HS-27A (cell line): ENCODE measurements at places on chromosomes 5 and 9.

- DNase-seq: no peak
These were observed 321.7 kb downstream of the SH3GL2 start for GRCh38 chr9:17900606-17901005.

DNA sequence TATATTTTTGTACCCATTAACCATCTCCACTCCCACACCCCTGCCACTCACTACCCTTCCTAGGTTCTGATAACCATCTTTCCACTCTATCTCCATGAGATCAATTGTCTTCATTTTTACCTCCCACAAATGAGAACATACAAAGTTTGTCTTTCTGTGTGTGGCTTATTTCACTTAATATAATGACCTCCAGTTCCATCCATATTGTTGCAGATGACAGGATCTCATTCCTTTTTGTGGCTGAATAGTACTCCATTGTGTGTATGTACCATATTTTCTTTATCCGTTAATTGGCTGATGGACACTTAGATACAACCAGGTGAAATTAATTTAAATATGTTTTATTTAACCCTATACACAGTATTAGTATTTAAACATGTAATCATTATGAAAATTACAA is 552.9 kb downstream of the PDE4D start:
- no peak for DNase-seq

GRCh38 chr9:136098844-136099243 is 3.8 kb upstream of the NACC2 start:
- DNase-seq: no peak

DNA sequence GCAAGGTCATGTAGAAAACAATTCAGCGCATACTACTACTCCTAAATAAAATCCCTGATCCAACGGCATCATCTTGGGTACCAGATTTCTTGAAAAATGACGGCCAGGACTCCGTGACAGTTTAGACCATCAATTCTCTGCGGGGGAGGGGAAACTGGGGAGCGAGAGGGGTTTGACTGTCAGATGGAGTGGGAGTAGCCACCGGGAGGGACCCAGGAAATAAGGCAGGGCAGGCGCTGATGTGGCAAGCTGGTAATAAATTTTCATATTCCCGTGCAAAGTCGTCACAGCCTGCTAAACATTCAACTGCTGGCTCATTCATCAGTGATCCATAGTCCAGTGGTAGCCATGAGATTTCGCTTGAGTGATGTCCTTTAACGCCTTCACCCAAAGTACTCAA is 457 bp upstream of the CDH18 start:
- DNase-seq: no peak

DNA sequence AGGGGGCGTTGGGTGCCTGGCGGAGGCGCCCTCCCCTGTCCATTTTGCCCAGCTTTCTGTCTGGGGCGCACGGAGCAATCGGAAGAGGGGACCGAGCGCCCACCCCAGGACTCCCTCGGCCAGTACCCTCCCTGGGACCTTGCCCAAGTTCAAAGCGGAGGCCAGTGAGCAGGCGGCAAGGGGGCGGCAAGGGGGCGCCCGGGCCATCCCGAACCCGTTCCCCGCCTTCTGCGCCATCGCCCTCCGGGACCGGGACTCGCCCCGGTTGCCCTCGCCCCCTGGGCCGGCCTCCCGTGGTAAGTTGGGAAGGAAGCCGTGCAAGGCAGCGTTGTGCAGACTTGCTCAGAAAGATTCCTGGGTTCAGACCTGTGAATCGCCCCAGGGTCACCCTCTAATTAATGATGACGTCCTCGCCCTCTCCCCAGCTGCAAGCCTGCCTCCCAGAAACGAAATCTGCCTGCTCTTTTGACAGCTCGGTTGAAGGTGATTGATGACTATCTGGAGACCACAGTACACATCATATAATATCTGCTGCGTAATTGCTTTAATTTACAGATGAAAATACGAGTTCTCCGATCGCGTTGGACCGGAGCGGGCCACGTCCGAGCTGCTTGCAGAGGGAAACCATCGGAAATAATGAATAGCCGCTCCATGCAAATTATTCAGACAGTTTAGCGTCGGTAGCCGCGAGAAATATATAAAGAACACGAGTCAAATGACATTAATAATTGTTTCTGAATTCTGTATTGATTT is 1.4 kb upstream of the IRX4 start:
- DNase-seq: no peak

DNA sequence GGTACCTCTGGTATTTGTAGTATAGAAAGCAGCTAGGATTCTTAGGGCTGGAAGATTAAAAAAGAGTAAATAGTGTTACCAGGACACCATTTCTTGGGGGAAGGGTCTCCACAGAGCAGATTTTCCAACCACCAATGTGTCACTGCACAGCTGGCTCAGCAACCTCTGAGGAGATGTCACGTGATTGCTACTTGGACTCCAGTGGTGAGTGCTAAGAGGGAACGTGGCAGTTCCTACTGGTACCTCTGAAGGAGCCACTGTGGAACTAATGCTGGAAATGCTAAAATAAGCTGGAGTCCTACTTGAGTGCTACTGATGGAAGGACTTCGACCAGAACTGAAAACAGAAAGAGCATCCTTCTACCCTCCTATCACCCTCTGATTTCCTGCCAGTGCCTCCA is 36.1 kb upstream of the SPDL1 start:
- no peak for DNase-seq

GRCh38 chr5:136192526-136193321 is at the start of gene SMIM32:
Gene SMIM32, minus strand, starts transcription at chr5:136193162. Its CDS starts 638 bp downstream, at chr5:136192524.
- DNase-seq: no peak

DNA sequence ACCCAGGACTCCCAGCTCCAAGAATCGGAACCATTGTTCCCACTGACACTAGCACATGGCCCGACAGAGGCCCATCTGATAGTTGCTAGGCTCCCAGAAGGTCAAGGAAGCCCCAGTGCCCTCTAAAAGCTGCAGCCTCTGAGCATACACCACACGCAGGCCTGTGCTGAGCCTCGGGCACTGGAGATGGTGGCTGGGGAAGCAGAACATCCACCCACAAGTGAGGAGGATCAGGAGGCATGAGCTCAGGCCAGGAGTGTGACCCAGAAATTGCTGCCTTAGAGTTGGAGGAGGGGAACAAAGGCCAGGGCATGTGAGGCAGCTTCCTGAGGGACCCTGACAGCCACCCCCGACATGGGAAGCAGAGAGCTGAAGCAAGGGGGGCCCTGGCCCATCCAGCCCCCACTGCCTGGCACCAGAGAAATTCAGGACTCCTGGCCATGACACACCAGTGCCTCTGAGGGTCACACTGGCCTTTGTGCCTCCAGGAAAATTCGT is 21.4 kb downstream of the IPPK start:
- no peak for DNase-seq

DNA sequence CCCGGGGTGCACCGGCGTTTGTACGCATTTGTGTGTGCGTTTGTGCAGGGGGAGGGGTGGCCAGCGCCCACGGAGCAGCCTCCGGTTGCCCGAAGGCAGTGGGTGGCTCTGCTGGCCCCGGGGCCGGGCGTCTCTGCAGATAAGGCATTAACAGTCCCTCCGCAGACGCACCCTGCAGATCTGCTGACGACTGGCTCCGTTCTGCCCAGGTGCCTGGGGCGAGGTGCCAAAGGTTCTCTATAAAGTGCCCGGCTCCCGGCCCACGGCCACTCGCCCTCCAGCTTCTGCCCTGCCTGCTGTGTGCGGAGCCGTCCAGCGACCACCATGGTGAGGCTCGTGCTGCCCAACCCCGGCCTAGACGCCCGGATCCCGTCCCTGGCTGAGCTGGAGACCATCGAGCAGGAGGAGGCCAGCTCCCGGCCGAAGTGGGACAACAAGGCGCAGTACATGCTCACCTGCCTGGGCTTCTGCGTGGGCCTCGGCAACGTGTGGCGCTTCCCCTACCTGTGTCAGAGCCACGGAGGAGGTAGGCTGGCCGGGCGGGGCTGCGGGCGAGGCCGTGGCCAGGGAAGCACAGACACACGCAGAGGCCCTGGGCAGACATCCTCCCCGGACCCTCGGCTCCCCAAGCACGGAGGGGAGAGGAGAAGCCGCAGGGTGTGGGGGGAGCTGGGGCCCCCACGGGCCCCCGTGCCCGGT is at the start of gene SLC6A19:
SLC6A19 (plus strand) TSS at position 269 of the 699 bp plus-strand sequence; CDS start at position 325, 56 bp downstream.
- DNase-seq: no peak

- no peak for DNase-seq
These were observed 274.5 kb downstream of the NSG2 start for GRCh38 chr5:174320051-174320450.

DNA sequence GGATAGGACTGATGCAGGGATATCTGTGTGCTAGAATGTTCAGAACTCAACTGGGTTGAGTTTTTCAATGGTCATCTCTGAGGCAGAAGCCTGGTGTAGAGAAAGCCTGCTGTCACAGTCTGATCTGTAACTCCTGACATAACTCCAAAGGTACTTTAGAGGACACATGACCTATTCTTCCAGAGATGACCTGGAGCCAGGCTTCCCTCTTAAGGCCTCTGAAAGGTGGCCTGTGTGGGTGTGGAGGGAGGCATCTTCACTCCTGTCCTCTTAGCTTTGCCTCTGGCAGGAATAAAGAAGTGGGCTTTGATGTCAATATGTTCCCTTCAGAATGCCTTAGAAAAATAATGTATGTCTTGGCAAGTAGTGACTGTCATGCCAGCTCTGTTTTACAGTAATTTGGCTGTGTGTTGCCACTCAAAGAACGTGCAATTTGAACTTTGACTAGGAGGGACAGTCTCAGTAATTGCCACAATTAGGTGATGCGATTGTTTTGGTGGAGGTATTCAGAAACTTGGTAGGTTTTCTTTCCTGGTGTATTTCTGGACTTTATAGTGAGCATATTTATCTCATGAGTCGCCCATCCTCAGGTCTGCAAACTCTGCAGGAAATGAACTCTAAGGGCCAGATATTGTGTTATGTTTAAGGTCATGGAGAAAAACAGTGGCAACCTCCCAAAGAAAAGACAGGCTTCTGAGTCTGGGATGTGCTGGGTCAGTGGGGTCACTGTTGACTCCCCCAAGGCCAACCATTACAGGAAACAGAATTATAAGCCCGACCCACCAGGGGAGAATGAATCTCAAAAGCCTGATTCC is 3.2 kb upstream of the C5orf63 start:
- DNase-seq: no peak

- DNase-seq: no peak
These were observed 15.1 kb downstream of the ROPN1L start for GRCh38 chr5:10456583-10457420.

DNA sequence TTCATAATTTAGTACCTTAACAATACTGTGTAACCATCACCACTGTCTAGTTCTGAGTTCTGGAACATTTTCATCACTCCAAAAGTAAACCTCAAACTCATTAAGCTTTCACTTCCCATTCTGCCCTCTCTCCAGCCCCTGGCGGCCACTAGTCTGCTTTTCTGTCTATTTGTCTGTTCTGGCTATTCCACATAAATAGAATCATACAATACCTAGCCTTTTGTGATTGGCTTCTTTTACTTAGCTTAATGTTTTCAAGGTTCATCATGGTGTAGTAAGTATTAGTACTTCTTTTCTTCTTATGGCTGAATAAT is 138.7 kb downstream of the RAPGEF6 start:
- DNase-seq: no peak

GRCh38 chr5:169801324-169801777 is 164.3 kb downstream of the DOCK2 start:
- DNase-seq: no peak

DNA sequence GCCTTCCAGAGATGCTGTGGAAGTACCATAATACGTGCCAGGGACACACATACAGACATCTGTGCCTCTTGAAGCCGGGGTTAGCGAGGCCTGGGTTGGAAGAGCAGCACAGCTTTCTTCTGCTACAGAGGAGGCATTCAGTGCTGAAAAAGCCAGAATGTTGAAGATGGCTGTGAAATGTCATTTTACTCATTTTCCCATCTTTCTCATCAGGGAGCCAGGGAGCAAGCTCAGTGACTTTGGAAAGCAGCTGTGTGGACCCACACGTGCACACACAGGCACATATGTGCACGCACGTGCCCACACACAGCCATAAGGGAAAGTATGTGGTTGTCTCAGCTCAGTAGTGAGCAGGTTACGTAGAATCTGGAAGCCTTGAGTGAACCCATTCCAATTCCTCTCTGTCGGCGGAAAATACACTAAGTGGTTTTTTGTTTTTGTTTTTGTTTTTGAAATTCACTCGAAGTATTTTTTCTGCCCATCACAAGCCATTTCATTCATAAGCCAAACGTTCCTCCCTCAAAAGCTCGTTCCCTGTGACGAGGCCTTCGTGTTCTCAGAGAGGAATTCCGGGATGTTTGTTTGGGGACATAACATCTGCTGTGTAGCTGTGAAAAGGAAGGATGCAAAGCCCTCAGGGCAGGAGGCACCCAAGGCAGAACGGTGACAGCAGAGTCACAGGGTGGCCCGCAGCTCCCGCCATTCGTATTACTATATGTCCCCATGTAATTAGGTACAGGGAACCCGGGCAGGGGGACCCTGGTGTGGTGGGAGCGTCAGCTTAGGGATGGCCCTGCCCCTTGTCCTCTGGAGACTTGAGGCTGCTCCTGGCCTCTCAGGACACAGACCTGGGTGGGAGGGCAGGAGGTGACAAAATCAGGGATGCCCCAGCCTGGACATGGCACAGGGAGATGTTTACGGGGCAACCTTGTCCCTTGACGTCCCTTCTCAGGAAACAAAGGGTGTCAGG is 29.0 kb upstream of the ANKRD33B start:
- no peak for DNase-seq

GRCh38 chr5:74576941-74577456 is 63.5 kb downstream of the ENC1 start:
- no peak for DNase-seq

DNA sequence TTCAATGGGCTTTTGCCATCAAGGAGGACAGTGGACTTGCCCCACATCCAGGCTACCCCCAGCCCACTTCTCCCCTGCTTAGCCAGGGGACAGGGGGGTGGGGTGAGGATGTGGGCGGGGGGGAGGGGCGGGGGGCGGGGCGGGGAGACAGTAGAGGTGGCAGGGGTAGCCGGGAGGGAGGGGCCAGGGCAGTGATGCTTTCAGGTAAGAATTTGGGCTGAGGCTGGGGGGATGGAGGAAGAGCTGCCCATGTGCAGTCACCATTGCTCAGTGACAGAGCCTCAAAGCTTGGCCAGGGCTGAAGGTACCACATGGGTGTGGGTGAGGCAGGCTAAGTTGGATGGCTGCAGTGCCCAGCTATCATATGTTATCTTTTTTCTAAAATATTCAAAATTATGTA is 40.7 kb upstream of the HNRNPA0 start:
- DNase-seq: no peak

GRCh38 chr9:112200711-112201110 is 25.6 kb upstream of the SUSD1 start:
- no peak for DNase-seq

DNA sequence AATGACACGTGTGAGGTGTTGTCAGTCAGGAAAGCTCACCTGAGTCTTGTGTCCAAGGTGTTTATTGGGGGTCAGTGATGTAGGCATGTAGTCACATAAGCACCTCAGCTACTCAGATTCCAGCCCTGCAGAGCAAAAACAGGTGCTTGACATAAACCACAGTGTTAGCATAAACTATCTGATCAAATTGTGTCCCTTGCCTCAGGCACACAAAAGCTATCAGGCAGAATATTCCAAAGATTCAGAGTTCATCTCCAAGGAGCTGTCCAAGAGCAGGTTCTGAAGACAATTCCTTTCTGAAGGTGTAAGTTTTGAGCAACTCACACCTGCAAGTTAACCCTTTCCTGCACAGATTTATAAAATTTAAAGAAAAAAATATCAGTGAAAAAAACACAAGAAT is 102.2 kb upstream of the ITGA1 start:
- DNase-seq: no peak

GRCh38 chr9:129839324-129840023 is 4.2 kb downstream of the USP20 start:
- DNase-seq: no peak

GRCh38 chr5:128084228-128085167 is 932 bp downstream of the SLC12A2 start:
- DNase-seq: no peak

- no peak for DNase-seq
These were observed 7.7 kb downstream of the NR3C1 start for GRCh38 chr5:143395638-143396352.
